Activated CD4-positive, alpha-beta memory T cell treated with anti-CD3 and anti-CD28 coated beads for 36 hours (primary cell): ENCODE measurements at places on chromosomes 5 and 9. TPM values are rescaled to one million over a fixed set of nuclear protein-coding genes. Genes with fewer than 3 reads are reported as not detected.

Gene FOXD4L4
- 0.12 TPM for total RNA-seq

Gene STX17
- total RNA-seq, result 30.6 TPM

Gene CDH9
- total RNA-seq, result not detected

Gene CDKN2B-AS1
- total RNA-seq, result 0.59 TPM

Gene RANBP3L
- total RNA-seq, result not detected

Gene IL5
- 5.0 TPM for total RNA-seq

Gene CAVIN4
- 0.07 TPM for total RNA-seq

Gene SMIM27
- 19.5 TPM for total RNA-seq

Gene AK1
- 27.7 TPM for total RNA-seq

Gene TAF1L
- not detected for total RNA-seq

Gene PCDHA4
- not detected for total RNA-seq

Gene FABP6
- not detected for total RNA-seq

Gene SNCAIP
- not detected for total RNA-seq

Gene FANCC
- total RNA-seq, result 10.5 TPM

Gene C9
- total RNA-seq, result not detected

GRCh38 chr5:73447530-73448462 lies 781 bp downstream of the FOXD1 start:
- peak; percentile 64 for DNase-seq

DNA sequence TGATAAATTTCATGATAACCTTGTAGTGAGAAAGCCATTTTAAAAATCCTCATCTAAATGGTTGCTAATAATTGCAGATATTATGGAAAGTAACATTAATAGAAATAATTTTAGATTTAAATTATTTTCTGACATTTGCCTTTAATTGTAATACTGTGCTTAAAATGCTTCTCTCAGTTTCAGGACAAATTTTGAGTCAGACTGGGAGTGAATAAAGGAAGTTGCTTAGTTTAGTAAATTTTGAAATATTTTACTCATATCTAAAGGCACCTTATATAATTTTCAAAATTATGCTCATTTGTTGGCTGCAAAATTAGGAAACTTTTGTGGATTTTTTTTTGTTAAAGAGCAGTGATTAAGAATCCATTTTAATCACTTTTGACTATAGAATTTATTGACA lies 93.8 kb downstream of the CSNK1G3 start:
- no peak for DNase-seq

DNA sequence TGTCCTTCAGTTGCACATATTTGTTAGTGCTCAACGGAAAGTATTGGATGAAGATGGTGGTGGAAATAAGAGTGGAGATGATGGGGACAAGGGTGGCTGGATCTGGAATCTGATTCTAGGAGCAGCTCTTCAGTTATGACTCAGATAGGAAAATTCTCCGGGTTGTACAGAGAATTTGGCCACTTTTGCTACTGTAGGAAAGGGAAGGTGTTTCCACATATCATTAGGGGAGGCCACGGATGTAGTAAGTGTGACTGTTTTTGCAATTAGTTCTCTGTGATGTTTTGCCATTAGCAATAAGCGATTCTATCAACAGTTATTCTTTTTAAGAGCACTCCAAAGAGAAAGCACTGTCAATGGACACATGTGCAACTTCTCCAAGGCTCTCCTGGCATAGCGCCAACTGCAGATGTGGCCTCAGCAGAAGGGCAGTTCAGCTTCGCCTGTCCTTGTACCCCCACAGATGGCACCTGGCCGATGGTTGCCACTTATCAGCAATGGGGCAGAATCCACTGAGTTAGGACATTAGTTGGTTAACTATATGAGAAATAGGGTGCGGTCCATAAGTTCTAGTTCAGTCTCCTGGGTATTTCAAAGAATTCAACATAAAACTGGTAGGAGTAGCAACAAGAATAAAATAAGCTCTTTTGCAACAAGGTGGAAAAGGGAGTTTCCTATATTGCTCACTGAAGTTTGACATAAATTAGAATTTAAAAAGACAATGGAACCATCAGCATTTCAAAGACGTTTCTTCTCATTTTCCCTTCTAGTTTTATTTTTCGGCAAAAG lies 96.3 kb downstream of the ARSB start:
- no peak for DNase-seq

- DNase-seq, result no peak
Observed at GRCh38 chr5:113302120-113302519, 132.7 kb downstream of the TSSK1B start.

DNA sequence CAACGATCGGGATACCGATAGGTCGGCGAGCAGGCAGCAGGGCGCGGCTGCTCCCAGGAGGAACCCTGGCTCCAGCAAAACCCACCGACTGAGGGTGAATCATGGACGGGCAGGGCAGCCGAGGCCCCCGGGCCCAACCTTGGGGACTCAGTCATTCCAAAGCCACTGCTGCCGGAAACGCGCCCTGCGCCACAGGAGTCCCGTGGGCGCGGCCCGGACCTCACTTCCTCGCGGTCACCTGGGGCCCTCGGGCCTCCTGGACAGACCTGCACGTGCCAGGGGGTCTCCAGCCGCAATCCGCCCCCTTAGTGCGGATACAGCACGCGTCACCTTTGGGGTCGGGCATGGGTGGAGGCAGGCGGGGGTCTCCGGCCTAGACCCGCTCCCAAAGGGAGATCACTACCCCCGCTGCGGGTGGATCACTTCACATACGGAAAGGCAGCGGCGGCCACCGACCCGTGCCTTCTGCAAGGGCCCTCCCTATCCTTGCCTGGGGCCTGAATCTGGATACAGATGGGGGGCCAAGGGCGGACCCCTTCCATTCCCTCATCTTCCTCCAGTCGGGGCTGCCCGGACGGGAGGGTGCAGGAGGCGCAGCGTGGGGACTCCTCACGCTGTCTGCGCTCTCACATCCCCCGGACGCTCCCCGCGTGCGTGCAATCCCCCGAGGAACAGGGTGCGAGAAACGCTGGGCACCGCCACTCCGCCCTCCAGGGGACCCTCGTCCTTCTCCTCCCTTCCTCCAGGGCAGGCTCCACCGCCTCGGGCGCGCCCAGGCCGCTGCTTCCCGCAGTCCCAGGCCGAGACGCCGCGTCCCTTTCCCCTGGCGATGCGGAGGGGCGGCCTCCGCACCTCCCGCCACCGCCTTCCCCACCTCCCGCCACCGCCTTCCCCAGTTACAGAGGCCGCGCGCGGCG lies 586 bp downstream of the TXN start:
- peak; percentile 79 for DNase-seq

DNA sequence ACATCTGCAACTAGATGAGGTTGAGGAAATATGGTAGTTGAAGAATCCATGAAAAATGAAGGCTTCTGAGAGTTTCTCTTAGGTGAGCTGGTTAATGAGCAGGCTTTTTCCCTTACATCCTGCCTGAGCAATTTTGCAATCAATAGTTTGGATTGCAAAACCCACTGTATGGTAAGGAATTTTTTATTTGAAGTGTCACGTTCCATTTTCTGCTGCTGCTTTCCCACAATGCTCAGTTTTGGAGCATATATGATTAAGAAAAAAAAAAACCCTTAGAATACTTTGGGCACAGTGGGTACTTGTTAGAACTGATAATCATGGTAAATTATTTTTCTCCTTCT lies 144.2 kb downstream of the PCSK1 start:
- no peak for DNase-seq

GRCh38 chr5:14727428-14727865 lies 62.9 kb downstream of the OTULIN start:
- DNase-seq, result peak; percentile 82

- DNase-seq, result no peak
Observed at GRCh38 chr9:37669232-37669631, 18.5 kb downstream of the FRMPD1 start.

DNA sequence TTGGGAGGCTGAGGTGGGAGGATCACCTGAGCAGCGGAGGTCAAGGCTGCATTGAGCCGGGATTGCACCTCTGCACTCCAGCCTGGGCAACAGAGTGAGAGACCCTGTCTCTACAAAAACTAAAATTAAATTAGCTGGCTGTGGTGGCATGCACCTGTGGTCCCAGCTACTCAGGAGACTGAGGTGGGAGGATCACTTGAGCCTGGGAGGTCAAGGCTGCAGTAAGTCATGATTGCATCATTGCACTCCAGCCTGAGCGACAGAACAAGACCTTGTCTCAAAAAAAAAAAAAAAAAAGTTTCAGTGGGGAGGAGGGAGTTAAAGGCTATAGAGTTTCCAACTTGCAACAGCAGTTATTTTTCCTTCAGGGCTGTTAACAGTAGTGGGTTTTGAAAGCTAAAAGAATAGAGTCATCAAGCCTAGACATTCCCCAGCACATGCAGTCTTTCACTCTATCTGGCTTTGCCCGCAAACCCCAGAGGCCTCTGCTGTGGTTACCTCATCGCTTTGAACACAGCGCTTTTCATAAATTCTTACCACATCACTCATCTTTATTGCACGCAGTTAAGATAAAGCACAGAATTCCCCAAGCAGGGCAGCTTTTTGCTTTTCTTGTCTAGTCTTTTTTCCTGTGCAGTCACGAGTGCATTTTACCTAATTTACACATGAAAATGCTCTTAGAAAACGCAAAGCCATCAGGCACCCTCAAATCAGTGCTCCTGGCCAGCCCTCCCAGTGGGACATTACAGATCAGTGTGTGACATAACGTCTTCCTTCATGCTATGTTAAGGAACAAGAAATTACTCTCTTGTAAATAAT lies 8.7 kb upstream of the SLC2A8 start:
- peak; percentile 94 for DNase-seq

GRCh38 chr5:179234563-179235135 lies 110.6 kb downstream of the ADAMTS2 start:
- DNase-seq, result no peak

DNA sequence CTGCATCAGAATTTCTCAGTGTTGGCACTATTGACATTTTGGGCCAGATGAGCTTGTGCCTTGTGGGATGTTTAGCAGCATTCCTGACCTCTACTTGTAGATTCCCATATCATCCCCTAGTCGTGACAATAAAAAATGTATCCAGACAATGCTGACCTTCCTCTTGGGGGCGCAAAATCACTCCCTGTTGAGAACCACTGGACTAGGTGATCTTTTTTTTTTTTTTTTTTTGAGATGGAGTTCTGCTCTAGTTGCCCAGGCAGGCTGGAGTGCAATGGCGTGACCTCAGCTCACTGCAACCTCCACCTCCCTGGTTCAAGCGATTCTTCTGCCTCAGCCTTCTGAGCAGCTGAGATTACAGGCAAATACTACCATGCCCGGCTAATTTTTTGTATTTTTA lies 22.6 kb downstream of the STXBP1 start:
- no peak for DNase-seq

DNA sequence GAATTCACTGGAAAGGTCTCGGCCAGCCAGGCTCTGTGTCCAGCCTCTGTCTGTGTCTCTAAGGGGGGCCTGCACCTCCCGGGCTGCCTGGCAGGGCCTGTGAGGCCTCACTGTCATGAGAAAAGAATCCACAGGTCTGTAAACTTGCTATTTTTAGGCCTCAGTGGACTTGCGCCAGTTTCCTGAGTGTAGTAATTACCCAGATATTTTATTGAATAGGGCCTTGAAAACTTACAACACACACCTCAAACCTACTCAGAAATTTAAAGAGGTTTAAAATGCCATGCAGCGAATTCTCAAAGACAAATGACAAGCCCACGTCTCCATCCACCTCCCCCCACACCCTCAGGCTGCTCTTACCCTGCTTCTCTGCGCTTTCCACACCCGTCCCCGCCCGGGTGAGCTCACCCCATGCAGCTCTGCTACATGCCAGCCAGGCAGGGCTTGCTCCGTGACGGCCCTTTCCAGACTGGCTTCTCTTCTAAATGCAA lies 8.8 kb upstream of the TENT4A start:
- DNase-seq, result no peak

GRCh38 chr5:9398227-9398626 lies 147.6 kb downstream of the SEMA5A start:
- DNase-seq, result no peak

- no peak for DNase-seq
Observed at GRCh38 chr5:73299665-73300336, 126.8 kb downstream of the TMEM174 start.

DNA sequence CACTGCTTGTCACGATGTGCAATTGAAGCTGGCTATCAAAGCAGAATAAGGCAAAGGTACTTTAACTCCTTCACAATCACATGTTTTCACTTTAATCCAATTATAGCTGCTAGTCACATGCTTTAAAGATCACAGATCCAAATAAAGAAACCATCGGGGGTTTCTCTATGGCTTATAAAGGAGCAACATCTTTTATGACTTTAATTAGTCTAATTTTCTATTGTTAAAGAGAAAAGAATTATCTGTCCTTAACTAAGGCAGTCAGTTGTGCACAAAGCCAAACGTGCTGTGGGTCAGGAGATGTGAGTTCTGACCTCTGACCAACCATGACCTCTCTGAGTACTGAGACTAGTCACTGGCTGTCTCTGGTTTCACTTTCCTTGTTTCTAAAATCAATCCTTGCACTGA lies 561.1 kb downstream of the RAB3C start:
- DNase-seq, result no peak

GRCh38 chr5:88925692-88926490 lies 42.9 kb upstream of the MEF2C start:
- no peak for DNase-seq

- no peak for DNase-seq
Observed at GRCh38 chr9:13001989-13002580, 227.3 kb downstream of the LURAP1L start.

GRCh38 chr5:178637356-178638074 lies 10.7 kb upstream of the CLK4 start:
- no peak for DNase-seq

DNA sequence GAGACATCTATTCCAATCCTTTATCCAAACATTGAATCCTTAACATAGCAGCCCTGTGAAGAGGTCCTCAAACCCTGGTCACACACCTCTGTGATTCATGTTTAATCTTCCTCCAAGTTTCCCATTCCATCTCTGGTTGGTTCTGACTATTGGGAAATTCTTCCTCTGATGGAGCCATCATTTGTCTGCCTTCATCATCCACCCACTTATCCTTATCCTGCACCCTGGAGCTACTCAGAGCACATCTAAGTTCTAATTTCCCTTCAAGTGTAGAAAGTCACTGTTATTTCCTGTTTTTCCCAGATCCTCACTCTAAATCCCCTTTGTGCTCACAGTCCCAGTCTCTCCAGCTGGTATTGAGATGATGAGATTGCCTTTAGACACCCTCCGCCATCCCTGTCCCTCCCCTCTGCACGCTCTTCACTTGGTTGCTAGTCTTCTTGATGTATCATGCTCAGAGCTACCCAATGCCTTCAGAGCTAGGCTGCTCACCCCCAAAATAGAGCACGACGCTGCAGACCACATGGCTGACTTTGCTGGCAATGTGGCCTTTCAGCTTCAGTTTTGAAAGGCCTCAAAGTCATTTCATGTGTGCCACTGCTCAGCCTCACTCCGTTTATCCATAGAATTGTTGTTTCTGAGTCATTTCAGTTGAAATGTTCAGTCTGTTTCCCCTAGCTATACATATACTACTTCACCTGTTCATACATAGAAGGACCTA lies 154.3 kb downstream of the PALM2AKAP2 start:
- peak; percentile 71 for DNase-seq

DNA sequence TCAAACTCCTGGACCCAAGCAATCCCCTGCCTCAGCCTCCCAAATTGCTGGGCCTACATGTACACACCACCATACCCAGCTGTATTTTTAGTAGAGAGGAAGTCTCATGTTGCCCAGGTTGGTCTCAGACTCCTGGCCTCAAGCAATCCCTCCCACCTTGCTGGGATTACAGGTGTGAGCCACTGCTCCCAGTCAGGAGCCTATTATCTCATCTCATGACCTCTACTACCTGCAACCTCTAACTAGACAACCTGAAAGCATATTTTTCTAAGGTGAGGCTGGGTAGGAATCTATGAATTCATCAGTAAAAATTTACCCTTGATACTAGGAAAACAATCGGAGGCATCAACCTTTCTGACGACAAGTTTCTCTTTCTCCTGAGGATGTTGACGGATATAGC lies 10.0 kb downstream of the FAM13B start:
- no peak for DNase-seq
